Smooth muscle cell of the umbilical artery (primary cell): ENCODE measurements at places on chromosomes 12 and 14. TPM values are rescaled to one million over a fixed set of nuclear protein-coding genes. Genes with fewer than 3 reads are reported as not detected.

MMP17 gene
- 18.4 and 20.7 TPM in 2 replicates for total RNA-seq

POLE gene
- 6.2 and 21.0 TPM in 2 replicates for total RNA-seq

GLIPR1 gene
- 47.2 and 296 TPM in 2 replicates for total RNA-seq

KLHDC2 gene
- 49.5 and 76.0 TPM in 2 replicates for total RNA-seq

PCNX1 gene
- total RNA-seq, result 68.2 and 74.8 TPM in 2 replicates

SYCP3 gene
- total RNA-seq, result 0.30 and 0.32 TPM in 2 replicates

SERPINA5 gene
- not detected in 2 replicates for total RNA-seq

CLEC2D gene
- 4.2 and 5.9 TPM in 2 replicates for total RNA-seq

NUBPL gene
- total RNA-seq, result 11.9 and 12.0 TPM in 2 replicates

ALDH1L2 gene
- 80.1 and 91.5 TPM in 2 replicates for total RNA-seq

RDH16 gene
- 0.30 and 0.37 TPM in 2 replicates for total RNA-seq

CCDC177 gene
- total RNA-seq, result not detected in 2 replicates

A2ML1 gene
- total RNA-seq, result not detected in 2 replicates

CGRRF1 gene
- total RNA-seq, result 9.3 and 16.6 TPM in 2 replicates

LRFN5 gene
- 5.6 and 9.2 TPM in 2 replicates for total RNA-seq

TBC1D30 gene
- total RNA-seq, result 0.30 and 0.42 TPM in 2 replicates

MYF6 gene
- total RNA-seq, result not detected in 2 replicates

ATL1 gene
- 5.6 and 5.7 TPM in 2 replicates for total RNA-seq

PPP2R5E gene
- total RNA-seq, result 24.3 and 46.0 TPM in 2 replicates

KRT76 gene
- total RNA-seq, result not detected in 2 replicates

RASAL1 gene
- total RNA-seq, result not detected in 2 replicates

ERP27 gene
- total RNA-seq, result not detected in 2 replicates

VRTN gene
- total RNA-seq, result not detected in 2 replicates

LRRC43 gene
- 0.89 and 1.1 TPM in 2 replicates for total RNA-seq

KRT2 gene
- total RNA-seq, result not detected in 2 replicates

GYS2 gene
- not detected in 2 replicates for total RNA-seq

PABPN1 gene
- total RNA-seq, result 98.9 and 104 TPM in 2 replicates

LAG3 gene
- total RNA-seq, result 0.05 TPM in 1 of 2 replicates, not detected in the other

CPSF6 gene
- 14.6 and 24.5 TPM in 2 replicates for total RNA-seq

MLXIP gene
- total RNA-seq, result 36.2 and 55.7 TPM in 2 replicates

ASCL1 gene
- not detected in 2 replicates for total RNA-seq

USP44 gene
- total RNA-seq, result under 0.01 TPM in 1 of 2 replicates, not detected in the other

OR4K13 gene
- not detected in 2 replicates for total RNA-seq

IKZF4 gene
- total RNA-seq, result 1.5 and 2.1 TPM in 2 replicates

EXOC3L4 gene
- total RNA-seq, result 0.59 TPM in 1 of 2 replicates, not detected in the other

WDR89 gene
- total RNA-seq, result 14.0 and 20.1 TPM in 2 replicates

TSPAN19 gene
- total RNA-seq, result 0.09 TPM in 1 of 2 replicates, not detected in the other

AQP6 gene
- total RNA-seq, result not detected in 2 replicates

ACRBP gene
- 0.46 TPM in 1 of 2 replicates, not detected in the other for total RNA-seq

ADGRD1 gene
- total RNA-seq, result 0.05 and 2.4 TPM in 2 replicates

CLEC9A gene
- total RNA-seq, result 0.30 TPM in 1 of 2 replicates, not detected in the other
